ENCODE measurements at places on chromosomes 3 and 15. TPM values are rescaled to one million over a fixed set of nuclear protein-coding genes. Genes with fewer than 3 reads are reported as not detected.

The CAMK2N2 gene
- not detected for total RNA-seq

- DNase-seq = no peak
Observed at GRCh38 chr15:49674370-49674769, 53.5 kb downstream of the DTWD1 start.

GRCh38 chr3:164533275-164533674, 545.0 kb downstream of the SI start:
- no peak for DNase-seq

- DNase-seq = peak; percentile 61
Observed at GRCh38 chr15:42457445-42458442, 33.2 kb downstream of the ZNF106 start.

DNA sequence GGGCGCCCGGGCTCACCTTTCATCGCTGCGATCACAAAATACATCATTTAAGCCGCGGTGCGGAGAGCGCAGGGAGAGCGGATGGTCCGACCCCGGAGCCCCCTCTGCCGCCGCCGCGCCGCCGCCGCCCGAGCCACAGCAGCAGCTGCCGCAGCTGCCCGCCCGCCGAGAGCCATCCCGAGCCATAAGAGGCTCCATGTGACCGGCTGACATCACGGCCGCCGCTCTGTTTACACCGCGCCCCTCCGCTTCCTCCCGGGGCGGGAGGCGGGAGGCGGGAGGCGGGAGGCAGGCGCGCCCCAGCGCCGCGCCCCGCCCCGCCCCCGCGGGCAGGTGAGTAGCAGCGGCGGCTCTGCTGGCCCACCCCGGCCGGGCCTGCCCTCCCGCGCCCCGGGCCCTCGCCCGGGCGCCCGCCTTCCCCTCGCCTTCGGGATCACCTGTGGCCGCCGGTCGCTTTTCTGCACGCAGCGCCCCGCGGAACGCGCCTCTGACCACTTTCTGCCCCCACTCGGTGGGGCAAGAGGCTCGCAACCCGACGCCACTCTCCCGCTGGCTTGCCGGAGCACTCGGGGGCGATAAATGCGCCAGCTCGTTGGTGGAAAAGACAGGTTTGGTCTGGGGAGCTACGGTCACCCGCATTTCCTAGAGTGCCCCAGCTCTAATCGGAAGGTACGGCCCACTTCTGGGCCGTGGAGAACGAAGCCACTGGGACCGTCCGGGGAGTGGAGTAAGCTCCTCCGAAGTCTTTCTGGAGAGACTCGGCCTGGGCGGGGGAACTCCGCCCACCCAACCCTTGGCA, 113.6 kb upstream of the ICE2 start:
- peak; percentile 74 for DNase-seq

DNA sequence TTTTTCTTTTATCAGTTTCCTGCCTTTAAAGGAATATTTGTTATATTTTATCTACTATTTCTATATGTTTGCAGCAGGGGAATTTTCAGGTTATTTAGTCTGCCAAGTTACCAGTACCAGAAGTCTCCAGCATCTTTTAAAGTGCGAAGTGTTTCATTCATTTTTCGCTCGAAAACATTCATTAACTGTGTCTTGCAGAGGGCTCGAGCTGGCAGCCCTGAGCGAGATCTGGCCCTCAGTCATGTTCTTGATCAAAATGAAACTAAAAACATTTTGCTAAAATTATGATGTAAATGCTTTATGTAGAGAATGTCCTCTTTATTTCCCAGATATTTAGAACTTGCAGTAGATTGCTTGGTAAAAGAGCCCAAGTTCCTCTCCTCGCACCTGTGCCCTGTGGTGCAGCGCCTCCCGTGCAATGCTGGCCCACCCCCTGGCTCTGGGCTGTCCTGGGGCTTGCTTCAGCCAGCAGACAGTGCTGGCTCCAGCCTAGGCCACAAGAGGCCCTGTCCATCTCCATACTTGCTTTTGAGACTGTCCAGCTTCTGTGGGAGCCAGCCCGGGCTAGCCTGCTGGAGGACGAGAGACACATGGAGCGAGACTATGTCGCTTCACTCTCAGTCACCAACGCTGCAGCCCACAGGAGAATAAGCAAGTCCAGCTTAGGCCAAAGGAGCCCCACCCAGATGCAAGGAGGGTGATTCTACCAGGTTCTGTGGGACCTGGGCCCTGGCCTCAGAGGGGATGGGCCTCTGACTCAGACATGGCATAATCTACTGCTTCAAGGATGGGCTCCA, 71.9 kb upstream of the PRR23E start:
- no peak for DNase-seq

The ASB14 gene
- total RNA-seq = not detected

DNA sequence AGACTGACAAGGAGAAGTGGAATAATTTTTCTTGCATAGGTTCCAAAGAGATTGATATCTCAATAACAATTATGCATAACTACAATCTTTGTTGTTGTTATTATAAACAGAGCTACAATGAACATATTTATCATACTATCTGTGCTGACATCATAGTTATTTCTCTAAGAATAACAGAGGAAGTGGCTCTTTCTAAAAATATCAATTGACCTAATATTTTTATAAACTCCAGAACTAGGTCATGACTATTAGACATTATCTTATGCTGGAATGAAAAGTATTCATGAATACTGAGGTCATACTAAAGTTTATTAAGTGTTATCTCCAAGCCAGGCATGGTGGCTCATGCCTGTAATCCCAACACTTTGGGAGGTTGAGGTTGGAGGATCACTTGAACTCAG, 114.1 kb downstream of the DCLK3 start:
- DNase-seq = no peak

GRCh38 chr3:63922491-63923199, 10.5 kb upstream of the SCAANT1 start:
- DNase-seq = no peak

Data from breast epithelium (tissue), 4 donors.